Stimulated activated CD4-positive, alpha-beta T cell treated with anti-CD3 and anti-CD28 coated beads, Interleukin-15, amount 100 ng/mL, for 48 hours (primary cell): ENCODE measurements at places on chromosomes 13 and 19.

- peak; percentile 59 for DNase-seq
Measured at GRCh38 chr19:45117167-45117594, 24.2 kb downstream of the PPP1R37 start.

DNA sequence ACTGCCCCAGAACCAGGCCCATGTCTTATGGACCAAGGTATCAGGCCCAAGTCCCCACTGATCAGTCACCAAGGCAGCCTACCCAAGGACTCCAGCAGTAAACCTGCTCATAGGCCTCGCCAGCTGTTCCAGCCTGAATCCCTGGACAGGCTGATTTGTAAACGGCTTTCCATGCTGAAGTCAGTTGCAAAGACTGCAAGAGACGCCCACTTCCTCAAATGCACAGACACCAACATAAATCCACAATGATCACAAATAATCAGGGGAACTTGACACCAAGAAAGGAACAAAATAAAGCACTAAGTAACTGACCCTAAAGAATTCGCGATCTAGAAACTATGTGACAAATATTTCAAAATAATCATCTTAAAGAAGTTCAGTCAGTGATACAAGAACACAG, 75.2 kb downstream of the RXFP2 start:
- no peak for DNase-seq

DNA sequence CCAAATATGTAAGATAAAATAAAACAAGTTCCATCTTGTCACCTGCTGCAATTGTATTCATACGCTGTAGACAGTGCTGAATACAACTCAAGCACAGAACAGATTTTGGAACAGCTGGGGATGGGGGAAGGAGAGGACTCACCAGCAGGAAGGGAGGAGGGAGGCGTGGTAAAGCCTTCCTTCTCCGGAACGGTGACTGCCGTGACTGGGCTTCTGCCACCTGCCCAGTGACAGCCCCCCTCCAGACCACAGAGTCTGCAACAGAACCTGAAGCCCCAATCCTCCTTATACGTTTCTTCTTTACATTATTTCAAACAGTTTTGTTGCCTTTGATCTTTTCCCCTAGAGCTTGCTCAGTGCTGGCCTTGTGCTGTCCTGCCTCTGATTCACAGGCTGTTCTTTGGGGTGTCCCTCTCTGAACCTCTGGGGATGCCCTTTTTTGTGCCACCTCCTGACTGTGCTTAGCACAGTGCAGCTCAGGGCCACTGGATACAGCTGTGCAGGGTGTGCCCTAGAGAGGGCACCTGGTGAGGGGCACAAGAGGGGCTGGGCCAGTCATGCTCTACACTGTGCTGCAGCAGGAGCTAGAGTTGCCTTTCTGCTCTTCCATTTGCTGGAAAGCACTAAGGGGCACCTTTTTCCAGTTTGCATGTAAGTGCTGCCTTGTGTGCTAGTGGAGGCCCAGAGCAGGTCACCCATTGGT, 213.0 kb downstream of the ZIC5 start:
- no peak for DNase-seq

DNA sequence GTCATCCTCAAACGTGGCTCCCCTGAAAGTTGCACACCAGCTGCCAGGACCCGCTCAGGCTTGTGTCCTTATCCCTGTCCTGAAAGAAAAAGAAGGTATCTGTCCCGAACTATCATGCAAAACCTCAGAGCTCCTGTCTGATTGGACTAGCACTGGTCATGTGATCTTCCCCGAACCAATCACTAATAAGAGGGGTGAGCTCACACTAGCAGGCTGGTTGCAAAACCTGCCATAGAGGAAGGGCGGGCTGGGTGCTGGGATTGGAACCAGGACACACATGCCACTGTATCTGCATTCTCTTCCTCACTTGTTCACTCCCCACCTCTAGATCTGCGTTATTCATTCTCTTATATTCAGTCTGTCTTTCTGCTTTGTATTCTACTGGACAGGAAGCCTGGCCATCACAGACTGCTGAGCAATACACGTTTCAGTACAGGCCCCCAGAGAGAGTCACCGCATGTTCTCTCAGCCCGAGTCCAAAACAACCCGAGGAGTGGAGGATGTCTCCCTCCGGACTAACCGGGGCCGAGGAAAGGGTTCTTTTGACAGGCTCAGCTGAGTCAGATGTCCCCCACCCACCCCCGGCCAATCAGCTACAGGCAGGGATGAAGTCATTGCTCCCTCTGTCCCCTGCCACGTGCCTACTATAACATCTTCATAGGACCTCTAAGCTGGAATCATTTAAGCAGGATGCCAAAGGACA, 97.7 kb downstream of the SIPA1L3 start:
- no peak for DNase-seq

DNA sequence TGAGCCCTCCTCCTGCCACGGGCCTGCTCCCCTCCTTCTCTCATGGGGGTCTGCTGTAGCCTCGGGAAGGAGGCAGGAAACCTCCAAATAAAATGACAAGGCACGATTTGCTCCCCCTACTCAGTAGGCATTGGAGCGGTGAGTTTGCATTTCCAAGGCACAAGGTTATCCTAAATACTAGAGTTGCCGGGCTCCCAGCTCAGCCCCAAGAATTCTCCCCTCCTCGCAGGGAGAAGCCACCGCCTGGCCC, 1.5 kb downstream of the CEBPA start:
- no peak for DNase-seq

DNA sequence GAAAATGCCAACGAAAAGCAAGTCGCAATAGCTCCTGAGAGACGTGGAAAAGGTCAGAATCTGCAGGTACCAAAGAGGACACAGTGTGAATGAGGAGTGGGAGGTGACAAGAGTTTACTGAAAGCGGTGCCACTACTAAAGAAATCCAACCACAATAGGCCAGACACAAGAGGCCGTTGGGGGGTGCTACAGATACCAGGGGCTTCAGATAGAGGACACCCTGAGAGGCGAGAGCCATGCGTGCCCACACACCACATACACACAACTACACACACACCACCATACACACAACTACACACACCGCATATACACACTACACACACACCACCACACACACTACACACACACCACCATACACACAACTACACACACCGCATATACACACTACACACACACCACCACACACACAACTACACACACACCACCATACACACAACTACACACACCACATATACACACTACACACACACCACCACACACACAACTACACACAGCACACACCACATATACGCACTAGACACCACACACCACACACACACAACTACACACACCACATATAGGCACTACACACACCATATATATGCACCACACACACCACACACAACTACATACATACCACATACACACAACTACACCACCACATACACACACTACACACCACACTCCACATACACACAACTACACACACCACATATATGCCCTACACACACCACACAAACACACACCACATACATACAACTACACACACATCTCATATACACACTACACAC, 28.5 kb downstream of the CRYL1 start:
- no peak for DNase-seq

DNA sequence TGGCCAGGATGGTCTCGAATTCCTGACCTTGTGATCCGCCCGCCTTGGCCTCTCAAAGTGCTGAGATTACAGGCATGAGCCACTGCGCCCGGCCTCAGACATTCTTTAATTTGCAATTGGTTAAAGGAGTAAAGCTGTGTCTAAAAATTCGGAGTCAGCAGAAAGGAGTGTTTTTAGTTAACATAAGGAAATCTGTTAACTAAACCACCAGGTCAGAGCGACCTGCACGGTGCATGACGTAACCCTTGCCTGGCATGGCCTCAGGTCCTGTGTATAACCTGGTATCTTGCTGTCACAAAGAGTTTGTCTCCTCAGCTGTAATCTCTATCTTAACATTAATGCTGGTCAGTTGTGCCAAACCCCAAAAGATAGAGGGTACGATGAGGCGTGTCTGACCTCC, 9.5 kb upstream of the KLK12 start:
- DNase-seq: no peak

DNA sequence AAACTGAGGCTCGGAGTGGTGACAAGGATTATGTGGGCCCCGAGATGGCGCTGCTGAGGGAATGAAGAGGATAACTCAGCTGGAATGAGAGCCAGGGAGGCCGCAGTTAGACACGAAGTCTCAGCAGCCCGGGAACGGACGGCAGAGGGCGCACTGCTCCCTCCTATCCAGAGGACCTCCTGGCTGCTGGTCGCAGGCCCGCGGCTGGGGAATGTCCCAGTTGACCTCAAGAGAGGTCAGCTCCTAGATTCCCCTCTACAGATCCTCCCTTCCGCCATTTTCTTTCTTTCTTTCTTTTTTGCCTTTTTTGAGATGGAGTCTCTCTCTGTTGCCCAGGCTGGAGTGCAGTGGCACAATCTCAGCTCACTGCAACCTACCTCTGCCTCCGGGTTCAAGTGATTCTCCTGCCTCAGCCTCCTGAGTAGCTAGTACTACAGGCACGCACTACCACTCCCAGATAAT, 24.1 kb upstream of the ASPDH start:
- DNase-seq: peak; percentile 40

- DNase-seq: no peak
Measured at GRCh38 chr19:4447327-4448146, 10.1 kb downstream of the UBXN6 start.

- no peak for DNase-seq
Measured at GRCh38 chr13:39273953-39274738, 235.9 kb downstream of the NHLRC3 start.

DNA sequence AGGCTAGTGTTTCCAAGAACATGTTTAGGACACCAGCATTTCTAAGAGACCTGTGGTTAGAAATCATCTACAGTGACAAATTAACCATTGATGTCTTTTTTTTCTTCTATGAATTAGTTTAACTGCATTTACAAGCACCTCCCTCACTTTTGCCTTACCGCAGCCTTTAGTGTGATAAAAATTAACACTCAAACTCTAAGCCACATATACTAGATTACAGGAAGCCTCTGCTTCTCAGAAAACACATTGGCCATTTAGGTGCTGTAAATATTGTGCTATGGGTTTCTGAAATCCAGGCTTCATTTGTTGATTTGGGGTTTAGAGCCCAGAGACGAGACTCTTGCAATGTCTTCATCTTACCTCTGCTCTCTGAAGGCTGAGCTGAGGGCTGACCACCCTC, 34.6 kb upstream of the OLFM4 start:
- DNase-seq: no peak

- DNase-seq: no peak
Measured at GRCh38 chr19:13098277-13099072, 4.2 kb downstream of the LYL1 start.

DNA sequence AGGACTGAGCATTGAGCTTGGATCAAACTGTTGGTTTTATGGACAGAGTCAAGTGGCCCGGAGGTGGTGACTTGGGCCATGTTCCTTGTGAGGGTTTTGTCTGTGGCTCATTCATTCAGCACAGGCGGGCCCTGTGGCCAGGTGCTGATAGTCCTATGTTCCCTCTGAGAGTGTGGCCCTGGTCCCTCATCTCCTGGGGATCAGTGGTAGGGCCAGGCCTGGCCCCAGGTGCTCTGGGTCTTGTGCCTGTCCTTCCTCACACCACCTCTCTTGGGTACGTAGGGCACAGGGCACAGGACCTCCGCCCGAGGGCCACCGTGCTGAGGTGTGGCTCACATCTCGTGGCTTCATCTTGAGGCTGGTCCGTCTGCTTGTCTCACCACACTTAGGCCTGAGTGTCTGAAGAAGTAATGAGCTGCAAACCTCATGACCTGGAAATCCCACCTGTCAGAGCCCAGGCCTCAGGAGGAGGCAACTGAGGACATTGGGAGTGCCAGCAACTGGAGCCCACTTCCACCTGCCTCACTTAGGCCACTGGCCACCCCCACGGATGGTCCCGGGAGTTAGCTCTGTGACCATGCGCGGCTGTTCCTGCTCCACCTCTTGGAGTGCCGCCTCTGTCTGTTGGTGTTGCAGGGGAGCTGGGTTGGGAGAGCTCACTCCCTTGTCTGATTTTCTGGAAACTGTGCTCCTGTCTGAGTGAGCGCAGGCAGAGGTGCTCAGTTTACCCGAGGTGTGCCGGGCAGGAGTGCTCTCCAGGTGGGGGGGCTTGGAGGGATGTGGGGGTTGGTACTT, 53.4 kb downstream of the KDM4B start:
- DNase-seq: no peak

DNA sequence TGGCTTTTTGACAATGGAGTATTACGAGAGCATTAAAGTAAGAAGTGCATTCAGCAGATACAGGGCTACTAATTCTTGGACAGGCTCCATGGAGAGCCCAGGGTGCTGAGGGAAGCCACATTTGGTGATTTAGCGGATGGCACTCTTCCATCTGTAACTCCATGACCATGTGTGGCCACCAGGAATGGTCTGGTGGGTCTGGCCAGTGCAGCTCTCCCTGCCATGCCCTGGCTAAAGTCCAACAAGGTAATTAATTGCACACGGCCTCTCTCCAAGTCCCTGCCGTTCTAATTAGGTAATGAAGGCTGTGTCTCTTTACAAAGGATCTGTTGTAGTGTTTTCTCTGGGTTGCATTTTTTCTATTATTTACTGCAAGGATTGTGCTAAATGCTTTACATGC, 4.3 kb upstream of the ZFR2 start:
- DNase-seq: no peak

GRCh38 chr13:114059946-114060860, 72.2 kb downstream of the RASA3 start:
- no peak for DNase-seq

- no peak for DNase-seq
Measured at GRCh38 chr13:23427881-23428528, 5.5 kb downstream of the SACS start.

- DNase-seq: no peak
Measured at GRCh38 chr13:78714717-78715116, 55.8 kb upstream of the OBI1 start.

GRCh38 chr19:14804765-14805164, 26.4 kb upstream of the ADGRE2 start:
- no peak for DNase-seq

DNA sequence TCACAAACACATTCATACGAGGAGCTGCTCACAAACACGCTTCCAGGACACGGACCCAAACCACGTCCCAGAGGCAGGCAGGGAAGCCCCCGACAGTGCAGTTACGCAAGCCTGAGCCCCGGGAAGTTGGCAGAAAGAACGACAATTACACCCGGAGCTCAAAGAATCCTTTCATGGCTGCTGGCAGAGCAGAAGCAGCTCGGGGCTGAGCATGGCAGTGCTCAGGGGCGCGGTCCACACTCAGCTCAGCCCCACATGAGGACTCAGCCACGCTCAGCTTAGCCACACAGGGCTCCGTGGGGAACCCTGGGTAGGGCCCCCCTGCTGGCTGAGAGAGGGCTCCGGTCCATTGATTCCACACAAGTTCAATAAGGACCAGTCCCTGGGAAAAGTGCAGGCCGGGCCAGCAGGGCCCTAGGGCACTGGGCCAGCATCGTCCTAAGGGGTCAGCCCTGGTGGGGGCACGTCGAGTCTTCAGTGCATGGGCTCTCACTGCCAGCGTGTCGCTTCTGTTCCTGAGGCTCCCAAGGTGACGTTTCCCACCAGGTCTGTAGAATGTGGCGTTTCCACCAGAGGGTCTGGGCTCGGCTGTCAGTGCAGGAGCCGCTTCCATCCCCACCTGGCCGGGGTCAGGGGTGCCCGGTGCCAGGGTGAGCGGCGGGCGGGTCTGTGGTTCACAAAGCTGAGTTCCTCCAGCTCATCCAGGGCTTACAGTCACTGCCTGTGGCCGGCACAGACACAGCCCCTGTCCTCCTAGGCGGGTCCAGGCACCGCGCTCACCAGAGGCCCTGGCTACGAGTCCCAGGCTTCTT, 23.1 kb downstream of the GAS6 start:
- no peak for DNase-seq
